ENCODE measurements at places on chromosomes 1 and 21.

DNA sequence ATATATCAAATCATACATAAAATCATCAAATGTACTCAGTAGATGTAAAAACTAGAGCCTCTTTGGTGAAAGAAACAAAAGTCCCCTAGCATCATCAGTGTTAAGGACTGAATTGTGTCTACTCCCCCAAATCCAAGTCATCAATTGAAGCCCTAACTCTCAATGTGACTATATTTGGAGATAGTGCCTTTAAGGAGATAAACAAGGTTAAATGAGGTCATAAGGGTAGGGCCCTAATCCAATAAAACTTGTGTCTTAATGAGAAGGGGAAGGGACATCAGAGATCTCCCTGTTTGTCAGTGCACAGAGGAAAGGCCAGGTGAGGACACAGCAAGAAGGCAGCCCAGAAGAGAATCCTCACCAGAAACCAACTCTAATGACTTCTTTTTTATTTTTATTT lies 33.5 kb downstream of the USP24 start:
- no peak for DNase-seq

- DNase-seq = no peak
Observed at GRCh38 chr1:29999595-29999994, 723.8 kb downstream of the MATN1 start.

GRCh38 chr1:91455896-91456295 lies 44.8 kb upstream of the CDC7 start:
- DNase-seq = no peak

DNA sequence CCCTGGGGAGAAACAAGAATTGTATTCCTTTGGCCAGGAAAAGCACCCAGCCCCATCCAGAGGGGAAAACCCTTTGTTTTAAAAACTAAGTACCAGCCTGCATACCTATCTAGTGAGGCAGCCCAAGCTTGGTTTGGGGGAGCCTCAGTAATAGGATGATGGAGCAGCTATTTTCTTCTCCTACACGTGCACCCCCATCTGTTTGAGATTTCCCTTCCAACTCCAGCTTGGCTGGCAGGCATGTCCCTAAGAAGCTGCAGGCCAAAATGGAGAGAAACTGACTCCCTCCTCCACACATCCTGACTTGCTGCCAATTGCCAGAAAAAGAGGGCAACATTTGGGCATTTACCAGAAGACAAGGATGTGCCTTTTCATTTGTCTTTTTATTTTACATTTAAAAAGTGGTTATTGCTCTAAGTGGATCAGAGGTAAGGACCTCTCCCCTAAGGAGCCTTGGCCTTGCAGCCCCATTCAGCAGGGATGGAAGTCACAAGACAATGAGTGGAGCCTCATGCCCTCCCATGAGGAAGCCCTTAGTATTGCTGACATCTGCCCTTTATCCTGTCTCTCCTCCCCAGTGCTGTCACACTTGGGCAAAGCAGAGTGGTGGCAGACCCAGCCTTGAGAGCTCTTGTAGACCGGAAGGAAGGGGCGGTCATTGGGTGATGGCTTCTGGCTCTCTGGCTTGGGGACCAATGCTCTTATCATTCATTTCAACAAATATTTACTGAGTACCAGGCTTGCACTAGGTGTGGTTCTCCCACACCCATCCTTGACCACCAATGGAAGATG lies 8.6 kb downstream of the FNDC5 start:
- DNase-seq = no peak
